Articular chondrocyte of knee joint (primary cell): ENCODE measurements at places on chromosomes 12 and 14. TPM values are rescaled to one million over a fixed set of nuclear protein-coding genes. Genes with fewer than 3 reads are reported as not detected.

LRP1-AS gene
- not detected in 2 replicates for total RNA-seq

SIRT4 gene
- total RNA-seq: 1.0 and 1.8 TPM in 2 replicates

TAS2R10 gene
- total RNA-seq: 1.9 and 2.9 TPM in 2 replicates

DTX1 gene
- total RNA-seq: not detected in 2 replicates

BTG1 gene
- total RNA-seq: 32.5 and 32.8 TPM in 2 replicates

KCNH3 gene
- total RNA-seq: under 0.01 TPM in 2 replicates

PPP1R1A gene
- not detected in 2 replicates for total RNA-seq

LMNTD1 gene
- 0.52 TPM in 1 of 2 replicates, not detected in the other for total RNA-seq

KRT74 gene
- not detected in 2 replicates for total RNA-seq

CABP1 gene
- under 0.01 TPM in 1 of 2 replicates, not detected in the other for total RNA-seq

PMCH gene
- total RNA-seq: 0.22 and 0.26 TPM in 2 replicates

INHBE gene
- 0.22 TPM in 1 of 2 replicates, not detected in the other for total RNA-seq

BMP4 gene
- total RNA-seq: 45.2 and 73.5 TPM in 2 replicates

PRR4 gene
- 3.4 and 4.2 TPM in 2 replicates for total RNA-seq

SAV1 gene
- total RNA-seq: 47.6 and 57.5 TPM in 2 replicates
